AML-193 (cell line): ENCODE measurements at places on chromosomes 1 and 21.

DNA sequence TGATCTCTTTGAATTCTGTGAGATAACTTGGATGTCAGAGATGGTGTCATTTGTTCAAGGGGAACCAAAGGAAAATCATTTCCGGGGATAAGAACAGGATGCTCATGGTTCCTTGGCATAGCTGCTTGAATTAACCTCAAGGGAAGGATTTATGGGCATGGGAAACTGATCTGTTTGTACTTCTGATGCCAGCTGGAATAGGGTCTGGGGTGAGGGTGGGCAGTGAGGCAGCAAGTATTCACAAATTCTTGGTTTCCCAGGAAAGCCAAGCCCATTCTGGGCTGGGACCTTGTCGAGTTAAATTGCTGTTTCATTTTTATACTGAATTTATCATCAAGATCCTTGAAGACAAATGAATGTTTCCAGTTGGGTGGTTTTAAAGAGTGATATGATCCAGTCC is 14.1 kb downstream of the INTS3 start:
- DNase-seq = no peak

DNA sequence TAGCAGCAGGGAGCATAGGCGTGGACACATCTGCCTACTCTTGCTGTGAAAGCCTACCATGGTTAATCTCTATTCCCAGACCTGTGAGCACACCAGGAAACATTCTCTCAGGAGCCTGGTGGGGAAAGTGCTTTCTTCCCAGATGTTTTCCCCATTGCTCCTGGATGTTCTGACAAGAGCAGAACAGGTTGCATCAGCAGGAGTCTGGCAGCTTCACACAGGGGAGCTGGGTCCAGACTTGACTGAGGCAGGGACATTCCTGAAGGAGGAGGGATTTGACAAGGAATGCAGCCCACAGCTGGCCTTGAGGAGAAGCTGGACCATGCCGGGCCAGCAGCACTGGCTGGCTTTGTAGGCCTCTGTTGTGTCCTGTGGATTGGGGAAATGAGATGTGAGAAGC is 21.0 kb upstream of the ARTN start:
- no peak for DNase-seq

DNA sequence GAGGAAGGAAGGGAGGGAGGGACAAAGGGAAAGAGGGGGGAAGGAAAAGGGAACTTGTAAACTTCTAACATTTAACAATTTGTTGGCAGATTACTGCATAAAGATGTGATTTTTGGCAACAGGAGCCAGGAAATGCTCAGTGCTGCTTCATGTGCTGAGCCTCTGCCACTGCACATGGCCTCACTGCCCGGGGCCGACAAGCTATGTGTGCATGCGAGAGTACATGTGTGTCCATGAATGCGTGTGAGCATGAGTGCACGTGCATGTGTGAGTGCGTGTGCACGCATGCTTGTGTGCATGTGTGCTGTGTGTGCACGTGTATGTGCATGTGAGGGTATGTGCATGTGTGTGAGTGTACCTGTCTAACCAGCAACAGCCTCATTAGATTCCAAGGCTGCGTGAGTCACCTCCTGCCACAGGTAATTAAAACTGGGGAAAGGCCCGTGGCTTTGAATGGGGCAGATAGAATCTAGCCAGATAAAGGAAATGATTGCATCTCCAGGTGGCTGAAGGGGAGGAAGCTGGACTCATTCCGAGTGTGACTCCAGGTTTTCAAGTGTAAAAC is 41.4 kb upstream of the TSPEAR start:
- DNase-seq = no peak

- DNase-seq = no peak
Observed at GRCh38 chr1:236492378-236492777, 31.4 kb upstream of the LGALS8 start.

DNA sequence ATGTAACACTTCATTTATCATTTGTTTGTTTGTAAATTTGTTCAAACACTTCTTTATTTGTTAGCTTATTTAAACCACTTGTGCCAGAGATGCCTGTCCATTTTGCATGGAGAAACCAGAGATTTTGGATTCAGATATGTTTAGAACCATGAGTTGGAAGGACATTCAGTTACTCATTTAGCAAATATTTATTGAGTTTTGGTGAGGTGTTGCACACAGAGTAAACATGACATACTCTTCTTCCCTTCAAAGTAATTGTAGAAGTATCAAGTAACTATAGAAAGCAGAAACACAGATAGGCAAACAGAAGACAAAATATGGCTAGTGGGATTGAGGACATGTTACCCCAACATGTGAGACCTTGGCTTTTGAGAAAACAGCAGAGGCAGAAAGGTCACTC is 136.8 kb upstream of the USP25 start:
- DNase-seq = no peak

DNA sequence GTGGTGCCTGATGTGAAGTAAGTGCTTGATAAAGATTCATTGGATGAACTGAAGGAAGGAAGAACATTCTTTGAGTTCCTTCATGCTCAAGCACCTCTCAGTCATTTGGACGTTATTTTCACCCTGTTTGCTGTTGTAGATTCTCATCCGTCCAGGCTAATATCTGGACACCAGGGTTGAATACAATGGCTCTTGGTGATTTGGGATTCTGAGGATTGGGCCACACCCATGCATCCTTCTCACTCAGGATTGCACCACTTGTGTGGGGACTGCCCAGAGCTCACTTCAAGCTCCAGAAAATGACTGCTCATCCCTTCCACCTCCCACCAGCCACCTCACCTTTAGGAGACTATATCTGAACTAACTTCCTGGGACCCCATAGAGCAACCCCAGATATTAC is 117.1 kb upstream of the IPO9 start:
- DNase-seq = no peak

DNA sequence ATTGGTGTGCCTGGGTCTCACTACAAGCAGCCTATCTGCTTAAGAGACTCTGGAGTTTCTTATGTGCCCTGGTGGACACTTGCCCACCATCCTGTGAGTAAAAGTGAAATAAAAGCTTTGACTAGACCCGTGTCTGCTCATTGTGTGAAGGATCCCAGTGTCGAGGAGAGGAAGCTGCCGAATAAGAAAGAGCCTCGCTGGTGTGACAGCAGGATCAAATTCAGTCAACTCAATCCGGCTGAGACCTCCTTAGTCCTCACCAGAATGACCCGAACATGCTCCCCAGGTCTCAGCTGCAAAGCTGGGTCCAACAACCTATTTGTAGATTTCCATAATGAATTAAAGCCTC is 14.8 kb downstream of the CD2 start:
- no peak for DNase-seq

DNA sequence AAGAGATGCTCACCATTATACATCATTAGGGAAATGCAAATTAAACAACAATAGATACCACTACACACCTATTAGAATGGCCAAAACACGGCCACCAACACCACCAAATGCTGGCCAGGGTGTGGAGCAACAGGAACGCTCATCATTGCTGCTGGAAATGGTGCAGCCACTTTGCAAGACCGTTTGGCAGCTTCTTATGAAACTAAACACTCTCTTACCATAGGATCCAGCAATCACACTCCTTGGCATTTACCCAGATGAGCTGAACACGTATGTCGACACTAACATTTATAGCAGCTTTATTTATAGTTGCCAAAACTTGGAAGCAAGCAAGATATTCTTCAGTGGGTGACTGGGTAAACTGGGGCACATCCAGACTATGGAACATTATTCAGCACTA is 28.9 kb upstream of the ADARB1 start:
- no peak for DNase-seq

DNA sequence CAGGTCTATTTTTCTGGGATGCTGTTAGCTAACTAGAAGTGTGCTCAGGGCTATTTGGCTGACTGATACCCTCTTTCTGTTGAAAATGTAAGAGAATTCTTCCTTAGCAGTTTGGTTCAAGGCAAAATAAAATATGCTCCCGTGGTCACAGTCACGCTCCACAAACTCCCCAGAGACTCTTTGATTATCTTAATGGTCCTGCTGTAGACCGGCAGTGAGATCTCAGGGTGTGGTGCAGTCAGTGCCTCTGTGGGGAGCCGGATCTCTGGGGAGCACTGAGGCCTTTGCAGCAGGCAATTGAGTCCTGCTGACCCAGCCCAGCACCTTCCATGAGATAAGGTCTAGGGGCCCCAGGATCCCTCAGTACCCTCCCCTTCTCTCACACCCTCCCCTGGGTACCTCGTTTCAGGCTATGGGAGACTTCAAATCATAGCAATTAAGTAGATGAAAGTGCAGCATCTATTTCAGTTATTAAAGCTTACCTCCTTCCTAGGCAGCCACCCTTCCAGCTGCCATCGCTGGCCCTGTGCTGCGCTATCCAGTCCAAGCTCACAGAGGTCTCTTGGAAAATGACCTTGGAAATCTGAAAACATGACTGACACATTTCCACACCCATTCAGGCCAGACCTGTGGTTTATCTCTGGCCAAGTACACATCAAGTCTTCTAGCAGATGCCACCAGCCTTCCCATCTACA is 98.1 kb downstream of the SEC16B start:
- DNase-seq = no peak

- DNase-seq = no peak
Observed at GRCh38 chr1:211247921-211248320, 11.2 kb upstream of the RCOR3 start.

DNA sequence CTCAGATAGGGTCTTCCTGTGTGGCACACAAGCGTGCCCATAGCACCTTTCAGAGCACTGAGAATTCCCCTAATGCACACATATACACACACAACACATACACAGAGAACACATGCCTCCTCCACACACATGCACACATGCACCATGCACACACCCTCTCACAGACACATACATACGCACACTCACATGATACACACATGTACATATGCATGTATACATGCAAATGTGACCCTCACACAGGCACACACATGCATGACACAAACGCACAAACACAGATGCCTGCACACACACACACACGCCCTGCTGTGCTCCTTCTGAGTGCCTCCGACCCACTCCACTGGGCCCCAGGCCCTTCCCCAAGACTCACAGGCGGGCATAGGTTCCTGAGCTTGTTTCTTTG is 251.0 kb downstream of the PTPRU start:
- no peak for DNase-seq

GRCh38 chr21:43768868-43769167 is 7.3 kb downstream of the CSTB start:
- no peak for DNase-seq

DNA sequence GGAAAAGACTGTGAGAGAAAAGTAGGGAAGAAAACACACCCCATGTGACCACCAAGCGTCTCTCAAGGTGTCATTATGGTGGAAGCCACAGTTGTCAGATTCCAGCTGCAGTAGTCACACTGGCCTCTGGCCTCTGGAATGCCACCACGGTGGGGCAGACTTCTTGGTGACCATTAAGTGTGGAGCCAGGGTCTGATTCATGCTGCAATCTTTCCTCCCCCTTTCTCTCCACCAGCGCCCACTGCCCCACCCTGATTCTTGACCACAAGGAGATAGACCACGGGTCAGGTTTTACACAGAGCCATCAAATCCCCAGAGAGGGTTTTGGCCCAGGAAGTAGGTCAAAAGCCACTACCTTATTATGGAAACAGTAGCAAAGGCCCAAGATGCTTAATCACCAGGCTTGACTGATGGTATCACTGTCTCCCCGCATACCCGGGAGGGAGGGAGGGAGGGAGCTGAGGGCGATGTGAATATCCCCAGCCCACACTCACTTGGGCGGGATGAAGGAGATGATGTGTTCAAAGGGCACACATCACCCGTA is 52.7 kb upstream of the GRHL3 start:
- no peak for DNase-seq

- DNase-seq = no peak
Observed at GRCh38 chr1:93625582-93626327, 55.9 kb downstream of the BCAR3 start.

- DNase-seq = no peak
Observed at GRCh38 chr1:25568834-25569596, 25.6 kb downstream of the LDLRAP1 start.

DNA sequence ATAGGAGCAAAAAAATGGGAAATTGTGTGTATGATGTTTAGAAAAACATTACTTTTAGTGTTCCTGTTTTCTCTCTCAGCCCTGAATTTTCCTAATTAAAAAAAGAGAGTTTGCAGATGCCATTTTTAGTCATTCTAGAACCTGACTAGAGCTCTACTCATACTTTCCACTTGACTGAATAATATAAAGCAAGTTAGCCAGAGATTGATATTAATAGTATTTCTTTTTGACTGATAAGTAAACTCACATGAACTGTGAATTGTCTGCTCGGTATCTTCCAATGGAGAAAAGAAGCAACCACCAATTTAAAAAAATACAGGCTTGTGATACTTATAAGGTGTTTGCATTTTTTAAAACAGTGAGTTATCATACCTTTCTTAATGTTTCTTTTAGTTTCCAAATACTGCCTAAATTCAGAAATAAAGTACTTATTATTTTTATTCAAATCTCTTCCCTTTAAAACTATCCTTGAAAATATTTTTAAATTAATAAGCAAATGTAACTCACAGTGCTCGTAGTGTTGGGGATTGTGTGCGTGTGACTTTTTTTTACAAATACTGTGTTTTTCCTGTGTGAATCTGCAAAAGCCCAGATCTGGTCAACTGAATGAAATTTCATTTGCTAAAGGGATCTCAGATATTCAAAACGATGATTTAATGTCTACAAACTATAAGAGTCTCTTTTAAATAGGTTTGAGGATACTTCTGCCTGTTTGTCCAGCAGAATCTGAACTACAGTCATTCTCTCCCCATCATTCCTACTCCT is 9.8 kb downstream of the RAP1A start:
- no peak for DNase-seq

- DNase-seq = no peak
Observed at GRCh38 chr1:70048336-70049094, 156.9 kb downstream of the LRRC40 start.

GRCh38 chr21:41068967-41069642 is 98.9 kb upstream of the BACE2 start:
- DNase-seq = no peak

- no peak for DNase-seq
Observed at GRCh38 chr21:16460936-16461335, 731.2 kb downstream of the USP25 start.

GRCh38 chr1:41357451-41358101 is 3.7 kb upstream of the FOXO6 start:
- DNase-seq = no peak

DNA sequence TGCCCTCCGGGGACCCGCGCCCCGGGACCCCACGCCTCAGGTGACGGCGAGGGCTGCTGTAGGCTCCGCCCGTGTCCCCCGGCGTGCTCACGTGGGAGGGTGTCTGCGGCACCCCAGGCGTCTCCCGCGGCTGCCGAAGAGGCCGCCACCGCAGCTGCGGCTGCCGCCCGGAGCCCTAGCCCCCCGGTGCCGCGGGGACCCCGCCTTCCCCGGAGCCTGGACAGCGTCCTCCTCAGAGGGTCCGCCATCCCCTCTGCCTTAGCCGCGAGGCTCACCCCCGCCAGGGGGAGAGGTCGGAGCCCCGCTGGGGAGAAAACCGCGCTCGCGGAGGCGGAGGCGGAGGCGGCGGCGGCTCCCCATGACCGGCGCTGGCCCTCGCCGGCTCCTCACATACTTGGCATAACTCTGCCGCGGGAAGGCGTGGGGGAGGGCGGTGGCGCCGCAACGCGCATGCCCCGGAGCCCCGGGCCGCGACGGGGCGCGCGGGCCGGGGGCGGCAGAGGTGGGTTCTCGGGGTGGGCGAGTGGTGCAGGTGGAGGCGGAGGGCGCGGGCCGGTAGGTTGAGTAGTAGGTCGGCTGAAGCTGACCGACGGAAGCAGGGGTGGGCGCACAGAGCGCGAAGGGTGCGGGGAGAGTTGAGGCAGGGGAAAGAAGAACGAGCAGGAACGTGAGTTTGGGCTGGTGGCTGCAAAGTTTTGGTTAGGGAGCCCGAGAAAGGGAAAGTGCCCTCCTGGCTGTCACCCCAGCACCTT is 700 bp upstream of the SYDE2 start:
- no peak for DNase-seq

- no peak for DNase-seq
Observed at GRCh38 chr1:223345720-223346119, 18.3 kb downstream of the SUSD4 start.

- DNase-seq = no peak
Observed at GRCh38 chr1:101407505-101408211, 170.8 kb downstream of the S1PR1 start.
